ENCODE measurements at places on chromosomes 2 and 18. TPM values are rescaled to one million over a fixed set of nuclear protein-coding genes. Genes with fewer than 3 reads are reported as not detected.

- no peak for DNase-seq
These were observed 558.0 kb downstream of the STK39 start for GRCh38 chr2:167689444-167689843.

DNA sequence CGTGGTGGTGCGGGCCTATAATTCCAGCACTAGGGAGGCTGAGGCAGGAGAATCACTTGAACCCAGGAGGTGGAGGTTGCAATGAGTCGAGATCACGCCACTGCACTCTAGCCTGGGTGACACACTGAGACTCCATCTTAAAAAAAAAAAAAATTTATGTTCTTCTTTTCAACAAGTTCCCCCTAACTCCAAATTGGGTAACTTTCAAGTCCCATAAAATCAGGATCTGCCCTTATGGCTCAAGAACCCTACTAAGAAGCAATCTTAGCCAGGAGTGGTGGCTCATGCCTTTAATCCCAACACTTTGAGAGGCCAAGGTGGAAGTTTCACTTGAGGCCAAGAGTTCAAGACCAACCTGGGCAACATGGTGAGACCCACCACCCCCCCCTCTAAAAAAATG is 30.3 kb upstream of the TLK1 start:
- DNase-seq, result no peak

DNA sequence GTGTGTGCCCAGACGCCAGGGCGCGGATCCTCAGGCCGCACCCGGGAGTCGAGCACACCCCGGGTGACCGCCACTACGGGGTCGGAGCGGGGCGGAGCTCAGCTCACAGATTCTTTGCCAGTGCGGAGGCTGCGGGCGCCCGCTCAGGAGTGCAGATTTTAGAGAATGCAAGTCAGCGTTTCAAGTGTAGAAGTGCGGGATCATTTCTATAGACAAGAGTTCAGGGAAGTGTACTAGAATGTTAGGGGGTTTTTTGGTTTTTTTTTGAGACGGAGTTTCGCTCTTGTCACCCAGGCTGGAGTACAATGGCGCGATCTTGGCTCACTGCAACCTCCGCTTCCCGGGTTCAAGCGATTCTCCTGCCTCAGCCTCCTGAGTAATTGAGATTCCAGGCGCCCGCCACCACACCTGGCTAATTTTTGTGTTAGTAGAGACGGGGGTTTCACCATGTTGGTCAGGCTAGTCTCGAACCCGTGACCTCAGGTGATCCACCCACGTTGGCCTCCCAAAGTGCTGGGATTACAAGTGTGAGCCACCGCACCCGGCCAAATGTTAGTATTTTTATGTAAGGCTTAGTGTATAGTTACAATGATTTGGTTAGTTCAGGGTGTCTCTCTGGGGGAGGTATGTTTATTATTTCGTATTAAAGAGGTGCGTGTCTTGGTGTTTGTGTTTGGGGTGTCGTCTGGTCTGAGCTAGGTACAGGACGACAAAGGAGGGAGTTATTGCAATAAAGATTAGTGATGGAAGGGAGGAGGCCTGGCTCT is 619 bp upstream of the FAM168B start:
- no peak for DNase-seq

DNA sequence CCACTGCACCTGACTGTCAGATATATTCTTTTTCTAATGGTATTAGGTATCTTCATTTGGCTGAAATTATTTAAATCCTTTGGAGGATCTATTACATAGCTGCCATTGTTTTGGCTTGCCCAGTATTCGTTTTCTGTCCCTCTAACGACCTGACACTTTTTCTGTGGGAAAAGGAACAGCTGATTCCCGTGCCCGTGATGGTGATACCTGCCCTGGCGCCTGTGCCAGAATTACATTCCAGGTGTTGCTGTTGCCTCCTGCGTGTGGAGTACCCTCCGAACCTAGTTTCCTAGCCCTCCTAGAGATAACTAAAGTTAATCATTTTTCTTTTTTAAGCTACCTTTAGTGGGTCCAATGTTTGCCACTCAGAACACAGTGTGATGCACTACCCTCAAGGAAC is 14.0 kb downstream of the HOXD1 start:
- no peak for DNase-seq

DNA sequence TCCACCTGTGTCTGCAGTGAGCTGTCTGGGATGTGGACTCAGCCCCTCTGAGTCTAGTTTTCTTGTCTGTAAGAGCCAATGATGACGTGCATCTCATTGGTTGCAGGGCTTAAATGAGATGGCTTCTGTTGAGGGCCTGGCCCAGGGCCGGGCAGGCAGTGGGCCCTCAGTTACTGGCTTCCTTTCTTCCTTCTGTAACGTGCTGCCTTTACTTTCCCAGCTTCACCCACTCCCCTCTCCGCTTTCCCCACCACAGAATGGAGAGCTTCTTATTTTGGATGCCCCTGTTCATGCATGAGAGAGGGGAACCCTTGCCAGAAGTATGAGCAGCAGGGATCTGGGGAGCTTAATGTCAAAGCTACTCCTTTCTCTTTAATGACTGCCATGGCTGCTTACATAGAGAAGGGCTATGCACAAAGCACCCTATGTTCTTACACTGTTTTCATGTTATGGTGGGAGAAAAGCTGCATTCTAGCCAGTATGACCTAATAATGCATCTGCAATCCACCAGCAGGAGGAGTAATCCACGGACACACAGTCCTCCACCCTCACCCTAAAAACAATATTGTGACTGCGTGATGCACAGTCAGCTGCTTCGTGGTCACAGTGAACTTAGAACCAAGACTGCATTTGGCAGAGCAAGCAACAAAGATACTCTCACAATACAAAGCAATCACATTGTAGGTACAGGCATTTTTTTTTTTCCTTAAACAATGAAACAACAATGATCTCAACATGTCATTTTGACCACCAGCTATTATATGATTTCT is 37.2 kb downstream of the CREG2 start:
- DNase-seq, result peak; percentile 21

DNA sequence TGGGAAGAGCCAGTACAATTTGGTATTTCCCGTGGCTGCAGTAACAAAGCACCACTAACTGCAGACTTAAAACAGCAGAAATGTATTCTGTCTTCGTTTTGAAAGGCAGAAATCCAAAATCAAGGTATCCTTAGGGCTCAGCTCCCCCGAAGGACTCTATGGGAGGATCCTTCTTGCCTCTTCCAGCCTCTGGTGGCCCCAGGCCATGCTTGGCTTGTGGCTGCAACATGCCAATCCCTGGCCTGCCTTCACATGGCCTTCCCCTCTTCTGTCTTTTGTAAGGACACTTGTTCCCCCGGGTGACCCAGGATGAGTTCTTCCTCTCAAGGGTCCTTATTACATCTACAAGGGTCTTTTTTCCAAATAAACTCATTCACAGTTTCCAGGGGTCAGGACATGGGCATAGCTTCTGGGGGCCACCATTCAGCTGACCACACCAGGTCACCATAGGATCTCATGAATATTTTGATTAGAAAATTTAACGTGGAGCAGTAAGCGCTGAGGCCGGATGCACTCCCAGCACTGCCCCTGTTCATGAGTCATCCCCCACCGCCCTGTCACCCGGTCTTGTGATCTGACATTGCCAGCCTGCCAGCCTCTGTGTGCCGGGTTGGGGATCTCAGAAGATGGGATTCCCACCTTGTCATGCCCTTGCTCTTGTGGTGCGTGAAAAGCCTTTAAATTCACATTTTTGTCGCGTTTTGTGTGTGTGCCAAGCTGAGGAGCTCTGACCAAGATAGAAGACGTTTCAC is 61.2 kb upstream of the B3GNT7 start:
- no peak for DNase-seq

- no peak for DNase-seq
These were observed 164.8 kb upstream of the KLHL14 start for GRCh38 chr18:32937597-32937996.

DNA sequence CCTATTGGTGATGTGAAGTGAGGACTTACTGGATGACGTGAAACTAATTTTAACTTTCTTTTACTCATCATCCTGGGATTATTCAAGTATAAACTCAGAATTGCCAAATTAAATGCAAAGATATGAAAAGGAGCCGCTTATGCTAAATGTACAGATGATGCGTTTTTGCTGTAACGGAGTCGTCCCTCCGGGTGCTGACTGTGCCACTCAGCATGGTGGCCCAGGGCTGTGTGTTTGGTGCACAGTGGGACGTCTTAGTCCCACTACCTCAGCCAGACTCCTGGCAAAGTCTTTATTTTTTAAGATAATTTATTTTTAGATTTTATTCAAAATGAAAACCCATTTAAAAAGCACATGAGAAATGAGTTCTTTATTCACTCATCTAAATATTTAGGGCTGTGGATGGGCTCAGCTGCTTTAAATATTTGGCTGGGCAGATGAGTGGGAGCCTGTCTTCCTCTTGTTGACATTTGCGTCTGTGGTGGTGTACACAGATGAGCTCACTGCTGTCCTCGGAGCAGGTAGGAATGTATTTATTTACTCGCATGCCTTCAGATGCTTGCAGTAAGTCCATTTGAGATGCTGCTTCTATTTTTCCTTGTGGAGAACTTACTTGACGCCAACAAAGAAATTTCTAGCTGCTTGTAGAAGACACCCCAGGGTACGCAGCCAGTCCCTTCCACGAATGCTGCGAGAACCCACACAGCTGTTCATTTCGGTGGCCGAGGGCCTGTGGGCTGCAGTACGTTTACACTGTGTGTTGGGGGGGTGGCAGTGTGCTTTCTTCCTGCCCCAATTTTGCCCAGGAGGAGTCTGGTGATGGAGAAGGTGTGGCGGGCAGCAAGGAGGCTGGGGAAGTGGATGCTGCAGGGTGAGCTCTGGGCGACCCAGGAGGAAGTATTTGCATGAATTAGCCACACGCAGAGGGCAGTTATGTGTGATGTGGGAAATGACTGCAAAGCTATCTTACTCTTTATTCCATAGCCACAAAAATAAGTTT is 105.0 kb downstream of the AGAP1 start:
- no peak for DNase-seq

DNA sequence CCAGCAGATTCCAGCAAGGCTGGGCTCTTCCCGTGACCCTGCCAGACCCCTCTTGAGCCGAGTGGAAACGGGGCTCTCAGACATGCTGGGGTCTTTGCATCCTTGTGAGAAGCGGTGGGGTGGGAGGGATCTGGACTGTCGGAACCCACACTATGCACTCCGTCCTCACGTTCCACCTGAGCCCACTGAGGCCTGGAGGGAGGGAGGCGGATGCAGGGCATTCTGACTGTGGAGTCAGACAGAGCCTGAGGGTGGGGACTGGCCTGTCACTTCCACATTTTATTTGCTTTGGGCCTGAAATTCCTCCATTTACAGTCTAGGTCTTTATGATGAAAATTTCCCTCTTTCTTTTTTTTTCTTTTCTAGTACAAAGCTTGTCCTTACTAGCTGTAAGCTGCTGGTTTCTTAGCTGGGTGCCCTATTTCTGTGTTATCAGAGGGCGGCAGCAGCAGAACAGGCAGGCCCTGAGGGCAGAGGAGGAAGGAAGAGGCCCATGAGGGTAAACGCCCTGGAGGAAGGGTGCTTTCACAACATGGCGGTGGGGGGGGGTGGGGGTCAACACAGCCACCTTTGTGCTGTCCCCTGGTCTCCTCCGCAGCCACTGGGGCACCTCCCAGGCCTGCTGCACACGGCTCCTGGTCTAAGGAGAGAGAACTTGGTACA is 373.5 kb upstream of the MYT1L start:
- DNase-seq, result no peak

GRCh38 chr18:51251625-51252024 is 54.1 kb upstream of the MEX3C start:
- no peak for DNase-seq

DNA sequence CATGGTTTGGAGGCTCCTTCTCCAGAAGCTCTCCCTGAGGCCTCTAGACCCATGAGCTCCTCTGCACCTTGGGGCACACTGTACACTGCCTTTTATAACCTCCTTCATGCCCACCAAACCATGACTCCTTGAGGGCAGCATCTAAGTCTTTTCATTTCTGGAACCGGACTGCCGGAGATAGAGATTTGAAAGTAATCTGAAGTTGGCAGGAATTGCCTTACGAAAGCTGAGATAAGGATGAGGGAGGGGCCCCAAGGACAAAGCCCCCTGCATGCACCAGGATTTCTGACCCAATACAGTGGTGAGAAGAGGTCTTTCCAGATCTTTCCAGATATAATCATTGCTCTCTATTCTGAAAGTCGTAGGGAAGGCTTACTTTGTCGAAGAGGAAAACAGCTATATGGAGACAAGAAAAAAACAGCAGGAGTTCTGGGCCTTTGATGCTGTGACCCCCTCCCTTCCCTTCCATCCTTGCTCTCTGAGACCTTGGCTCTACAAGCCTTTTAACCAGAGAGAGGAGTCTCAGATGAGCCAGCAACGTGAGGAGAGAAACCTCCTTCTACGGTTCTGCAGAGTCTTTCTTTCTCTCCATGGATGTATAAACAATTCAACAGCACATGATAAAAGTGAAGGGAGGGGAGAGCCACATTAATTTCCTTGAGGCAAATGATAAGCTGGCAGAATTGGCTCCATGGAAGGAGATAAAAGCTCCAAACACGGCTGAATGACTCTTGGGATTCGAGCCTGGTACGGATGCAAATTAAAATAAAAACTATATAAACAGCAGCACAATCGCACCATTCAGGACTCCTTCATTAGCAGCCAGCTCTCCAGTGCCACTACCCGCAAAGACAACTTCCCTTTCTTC is 88.0 kb upstream of the RTN4 start:
- DNase-seq, result no peak

DNA sequence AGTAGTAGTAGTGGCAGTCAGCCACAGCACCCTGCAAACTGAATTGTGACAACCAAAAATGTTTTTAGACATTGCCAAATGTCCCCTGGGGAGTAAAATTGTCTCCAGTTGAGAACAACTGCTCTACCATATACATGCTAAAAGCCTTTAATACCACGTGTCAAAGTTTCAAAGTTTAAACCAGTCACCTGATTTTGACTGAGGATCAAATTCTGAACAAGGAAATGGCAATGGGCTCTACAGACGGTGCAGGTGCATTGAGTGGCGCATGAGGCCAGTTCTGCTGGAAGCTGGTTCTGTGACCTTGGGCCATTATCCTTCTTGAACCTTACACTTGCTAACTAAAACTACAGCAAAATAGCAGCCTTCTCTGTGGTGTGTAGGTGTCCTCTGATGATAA is 85.0 kb downstream of the LIPG start:
- DNase-seq, result no peak

- DNase-seq, result no peak
These were observed 201.2 kb downstream of the SUCLG1 start for GRCh38 chr2:84257831-84258230.

- DNase-seq, result no peak
These were observed 34.0 kb upstream of the COL3A1 start for GRCh38 chr2:188940171-188940570.

GRCh38 chr18:2715990-2716389 is 60.5 kb downstream of the SMCHD1 start:
- peak; percentile 55 for DNase-seq

GRCh38 chr18:27030421-27030820 is 154.7 kb downstream of the CHST9 start:
- DNase-seq, result no peak

GRCh38 chr2:119267604-119268003 is 44.0 kb downstream of the STEAP3 start:
- no peak for DNase-seq

GRCh38 chr2:38187541-38188011 is 111.6 kb upstream of the CYP1B1 start:
- DNase-seq, result peak; percentile 44

CCDC150 gene
- total RNA-seq, result 2.0 TPM

DYNAP gene
- not detected for total RNA-seq

TEX44 gene
- not detected for total RNA-seq

QPCT gene
- total RNA-seq, result 5.5 TPM

IL37 gene
- not detected for total RNA-seq

VSNL1 gene
- not detected for total RNA-seq

CD8B2 gene
- total RNA-seq, result not detected

CIDEA gene
- not detected for total RNA-seq

ATP6V1C2 gene
- not detected for total RNA-seq

SCN9A gene
- 35.9 TPM for total RNA-seq

EVX2 gene
- total RNA-seq, result not detected

AMER3 gene
- total RNA-seq, result not detected

MEP1B gene
- not detected for total RNA-seq

All from HFFc6 (cell line).